ENCODE measurements at places on chromosomes 4 and X.

GRCh38 chrX:134158821-134159512 lies 78.0 kb upstream of the CCDC160 start:
- DNase-seq: no peak

- no peak for DNase-seq
Observed at GRCh38 chrX:3485727-3486126, 139.3 kb upstream of the MXRA5 start.

DNA sequence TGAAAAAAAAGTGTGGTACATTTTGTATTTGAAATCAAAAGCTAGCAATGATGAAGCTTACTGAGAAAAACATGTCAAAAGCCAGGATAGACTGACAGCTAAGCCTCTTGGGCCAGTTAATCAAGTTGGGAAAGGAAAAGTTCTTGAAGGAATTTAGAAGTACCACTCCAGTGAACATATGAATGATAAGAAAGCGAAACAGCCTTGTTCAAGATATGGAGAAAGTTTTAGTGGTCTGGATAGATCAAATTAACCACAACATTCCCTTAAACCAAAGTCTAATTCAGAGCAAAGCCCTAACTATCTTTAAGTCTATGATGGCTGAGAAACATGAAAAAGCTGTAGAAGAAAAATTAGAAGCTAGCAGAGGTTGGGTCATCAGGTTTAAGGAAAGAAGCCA lies 268.3 kb downstream of the PDHA2 start:
- peak; percentile 7 for DNase-seq

GRCh38 chrX:118254611-118255010 lies 91.3 kb upstream of the WDR44 start:
- DNase-seq: peak; percentile 65

DNA sequence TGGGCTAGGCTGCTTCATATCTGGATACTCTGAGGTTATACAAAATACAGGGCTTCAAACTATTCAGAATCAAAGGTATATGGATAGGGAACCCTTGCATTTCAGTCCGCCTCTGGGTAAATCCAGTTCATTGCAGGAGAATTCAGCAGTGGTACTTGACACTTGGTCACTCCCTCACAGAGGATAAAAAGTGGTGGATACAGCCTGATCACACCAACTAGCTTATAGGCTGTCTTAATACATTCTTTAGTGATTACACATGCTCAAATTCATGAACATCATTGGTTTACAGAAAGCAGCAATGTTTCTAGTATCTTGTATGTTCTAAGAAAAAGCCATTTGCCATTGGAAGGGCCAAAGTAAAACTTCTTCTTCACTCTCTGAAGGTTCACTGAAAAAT lies 104.8 kb upstream of the PDE5A start:
- no peak for DNase-seq

DNA sequence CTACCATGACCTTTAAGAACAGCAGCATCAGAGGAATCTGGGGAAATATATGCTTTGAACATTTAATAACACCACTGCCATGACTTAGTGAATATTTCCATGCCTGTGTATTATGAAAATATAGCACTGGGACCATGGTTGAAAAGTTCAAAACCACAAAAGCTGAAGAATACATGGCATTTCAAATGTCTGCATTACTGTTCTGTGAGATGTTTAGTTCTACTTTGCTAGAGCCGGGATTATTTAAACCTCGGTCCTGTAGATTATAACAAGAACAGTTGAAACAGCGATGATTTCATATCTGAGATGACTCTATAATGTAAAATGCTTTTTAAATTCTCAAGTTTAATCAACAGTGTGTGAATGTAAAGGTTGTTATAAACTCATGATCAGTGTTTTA lies 126.7 kb upstream of the AGA start:
- no peak for DNase-seq

- DNase-seq: no peak
Observed at GRCh38 chr4:143344041-143344440, 7.4 kb downstream of the GAB1 start.

GRCh38 chr4:183563874-183564273 lies 59.0 kb downstream of the ING2 start:
- DNase-seq: peak; percentile 13

GRCh38 chr4:152996111-152996571 lies 60.0 kb downstream of the FHDC1 start:
- DNase-seq: no peak

DNA sequence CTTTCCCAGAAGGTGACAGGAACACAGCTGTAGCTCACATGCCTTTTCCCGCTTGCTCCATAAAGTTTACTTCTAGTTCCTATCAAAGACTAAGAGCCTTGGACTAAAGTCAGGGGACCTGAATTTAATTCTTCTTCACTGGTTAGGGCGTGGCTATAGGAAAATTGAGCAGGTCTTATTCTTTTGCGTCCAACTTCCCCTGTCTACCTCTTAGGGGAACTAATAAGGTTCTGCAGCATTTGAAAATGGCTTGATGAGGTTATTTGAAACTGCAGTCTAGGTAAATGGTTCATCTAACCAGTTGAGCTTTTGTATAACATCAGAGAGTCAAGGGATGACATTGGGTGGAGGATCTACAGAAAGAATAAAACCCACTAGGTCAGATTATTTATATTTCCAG lies 2.6 kb downstream of the ARHGAP10 start:
- no peak for DNase-seq

GRCh38 chr4:101187841-101188240 lies 159.5 kb downstream of the PPP3CA start:
- peak; percentile 48 for DNase-seq

DNA sequence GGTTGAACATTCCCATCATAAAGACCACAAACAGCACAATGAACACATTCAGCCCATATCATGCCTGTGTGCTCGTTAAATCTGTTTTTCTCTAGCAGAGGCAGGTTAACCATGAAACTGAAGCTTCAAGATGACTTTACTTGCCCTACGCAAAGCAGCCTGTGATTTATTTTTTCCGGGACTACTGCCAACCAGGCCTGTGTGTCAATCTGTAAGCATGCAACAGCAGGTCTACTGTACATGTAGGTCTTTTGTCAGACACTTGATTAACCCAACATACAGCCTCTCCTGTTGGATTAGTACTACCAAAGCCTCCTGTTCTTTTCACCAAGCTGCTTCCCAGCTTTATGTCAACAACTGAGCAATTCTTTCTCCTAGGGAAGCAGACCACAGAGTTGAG lies 85.5 kb upstream of the ACSL1 start:
- peak; percentile 58 for DNase-seq

- DNase-seq: no peak
Observed at GRCh38 chr4:116122124-116122523, 963.3 kb downstream of the TRAM1L1 start.

GRCh38 chrX:38087594-38087993 lies 81.2 kb downstream of the SYTL5 start:
- DNase-seq: no peak

DNA sequence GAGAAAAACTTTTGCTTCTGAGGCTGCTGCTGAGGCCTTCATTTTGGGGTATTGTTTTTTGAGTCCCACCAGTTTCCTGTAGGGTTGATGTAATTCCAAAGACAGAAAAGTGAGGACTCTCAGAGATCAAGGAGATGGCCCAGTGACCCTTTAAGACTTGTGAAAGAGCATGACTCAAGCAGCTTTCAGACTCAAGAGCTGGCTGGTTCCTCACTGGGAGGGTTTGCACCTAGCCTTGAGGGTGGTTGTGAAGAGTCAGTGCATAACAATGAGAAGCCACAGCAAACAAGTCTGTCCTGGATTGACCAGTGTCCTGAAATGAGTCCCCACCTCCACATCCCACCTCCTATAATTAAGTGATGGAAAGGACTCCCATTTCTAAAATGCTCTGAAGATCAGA lies 89.2 kb downstream of the NHS start:
- no peak for DNase-seq

- DNase-seq: peak; percentile 66
Observed at GRCh38 chrX:37405956-37406355, 56.8 kb downstream of the PRRG1 start.

Data from cardiac fibroblast (primary cell).